ENCODE measurements at places on chromosomes 2 and 18. TPM values are rescaled to one million over a fixed set of nuclear protein-coding genes. Genes with fewer than 3 reads are reported as not detected.
A peak's percentile ranks its signal among the peaks of the same experiment; 100 is the strongest.

GAD1 gene
- 1.1 TPM for total RNA-seq

TXNDC2 gene
- total RNA-seq, result not detected

GREB1 gene
- total RNA-seq, result 0.60 TPM

CXCR4 gene
- 3.6 TPM for total RNA-seq

DNA sequence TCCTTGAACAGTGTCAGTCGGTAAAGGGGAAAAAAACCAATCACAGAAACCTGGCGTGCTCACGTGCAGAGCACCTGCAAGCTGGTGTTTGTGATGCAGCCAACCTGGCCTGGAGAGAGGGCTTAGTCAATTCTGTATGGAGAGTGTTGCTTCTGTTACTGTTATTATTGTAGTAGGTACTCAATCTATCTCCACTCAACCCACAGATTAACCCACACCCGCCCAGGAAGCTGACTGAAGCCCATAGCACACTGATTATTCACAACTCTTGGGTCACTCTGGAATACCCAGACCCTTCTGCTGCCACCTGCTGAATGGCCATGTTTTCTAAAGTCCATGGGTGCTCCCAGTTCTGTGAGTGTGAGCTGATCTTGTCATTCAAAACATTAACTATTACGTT, 53.9 kb downstream of the TNFRSF11A start:
- no peak for ATAC-seq

GRCh38 chr2:20447437-20448245, 767 bp downstream of the RHOB start:
- ATAC-seq, result peak; percentile 41

DNA sequence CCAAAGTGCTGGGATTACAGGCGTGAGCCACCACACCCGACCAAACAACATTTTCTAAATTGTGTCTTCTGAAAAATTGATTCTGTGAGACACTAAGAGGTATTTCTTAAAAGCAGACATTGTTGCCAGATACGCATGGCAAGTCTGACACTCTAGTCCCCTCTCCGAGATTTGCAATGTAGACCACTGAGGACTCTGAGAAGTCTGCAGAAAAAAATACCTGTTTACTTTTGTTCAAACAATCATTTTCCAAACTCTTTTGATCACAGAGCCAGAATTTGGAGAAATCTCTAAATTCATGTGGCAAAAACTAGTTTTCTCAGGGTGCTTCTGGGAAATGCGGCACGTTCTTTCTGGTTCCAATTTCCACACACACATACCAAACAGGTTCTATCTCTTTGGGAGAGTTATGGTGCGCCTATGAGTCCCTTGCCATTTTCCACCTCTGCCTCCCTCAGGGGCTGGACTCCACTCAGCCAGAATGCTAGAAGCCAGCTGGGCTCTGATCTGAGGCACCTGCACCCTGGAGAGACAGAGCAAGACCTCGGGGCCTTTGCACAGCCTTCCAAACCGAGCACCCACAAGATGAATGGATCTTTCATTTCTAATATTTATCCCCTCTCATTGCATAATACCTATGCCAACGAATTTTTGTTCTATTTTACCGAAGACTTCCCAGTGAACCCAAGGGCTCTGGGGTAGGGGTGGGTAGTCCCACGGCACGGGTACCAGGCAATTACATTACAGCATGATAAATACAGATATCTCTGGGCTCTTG, 152.7 kb downstream of the MYCN start:
- ATAC-seq, result no peak

- no peak for ATAC-seq
Measured at GRCh38 chr2:239595726-239596125, 194.9 kb upstream of the HDAC4 start.

DNA sequence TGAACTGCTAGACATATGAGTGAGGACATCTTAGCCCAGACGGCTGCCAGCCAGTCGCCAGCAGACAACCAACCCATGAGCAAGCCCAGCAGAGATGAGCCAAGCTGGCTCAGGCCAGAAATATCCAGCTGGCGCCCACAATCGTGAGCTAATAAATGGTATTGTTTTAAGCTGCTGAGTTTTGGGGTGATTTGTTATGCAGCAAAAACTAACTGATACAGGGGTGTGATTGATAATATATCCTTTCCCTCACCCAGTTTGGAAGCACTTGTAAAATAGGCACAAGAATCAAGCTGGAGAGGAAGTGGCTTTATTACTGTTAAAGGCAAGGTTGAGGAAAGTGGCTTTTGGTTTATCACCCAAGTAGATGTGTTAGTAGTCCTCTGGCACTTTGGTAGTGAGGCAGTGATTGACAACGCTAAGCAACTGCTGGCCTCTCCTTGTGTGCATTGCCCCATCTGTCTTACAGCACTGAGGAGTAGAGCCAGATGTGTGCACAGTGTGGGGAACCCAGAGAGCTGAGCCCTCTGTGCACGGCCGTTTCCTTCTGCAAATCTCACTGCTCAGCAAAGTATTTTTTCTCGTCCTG, 110.1 kb downstream of the MYO1B start:
- ATAC-seq, result no peak

DNA sequence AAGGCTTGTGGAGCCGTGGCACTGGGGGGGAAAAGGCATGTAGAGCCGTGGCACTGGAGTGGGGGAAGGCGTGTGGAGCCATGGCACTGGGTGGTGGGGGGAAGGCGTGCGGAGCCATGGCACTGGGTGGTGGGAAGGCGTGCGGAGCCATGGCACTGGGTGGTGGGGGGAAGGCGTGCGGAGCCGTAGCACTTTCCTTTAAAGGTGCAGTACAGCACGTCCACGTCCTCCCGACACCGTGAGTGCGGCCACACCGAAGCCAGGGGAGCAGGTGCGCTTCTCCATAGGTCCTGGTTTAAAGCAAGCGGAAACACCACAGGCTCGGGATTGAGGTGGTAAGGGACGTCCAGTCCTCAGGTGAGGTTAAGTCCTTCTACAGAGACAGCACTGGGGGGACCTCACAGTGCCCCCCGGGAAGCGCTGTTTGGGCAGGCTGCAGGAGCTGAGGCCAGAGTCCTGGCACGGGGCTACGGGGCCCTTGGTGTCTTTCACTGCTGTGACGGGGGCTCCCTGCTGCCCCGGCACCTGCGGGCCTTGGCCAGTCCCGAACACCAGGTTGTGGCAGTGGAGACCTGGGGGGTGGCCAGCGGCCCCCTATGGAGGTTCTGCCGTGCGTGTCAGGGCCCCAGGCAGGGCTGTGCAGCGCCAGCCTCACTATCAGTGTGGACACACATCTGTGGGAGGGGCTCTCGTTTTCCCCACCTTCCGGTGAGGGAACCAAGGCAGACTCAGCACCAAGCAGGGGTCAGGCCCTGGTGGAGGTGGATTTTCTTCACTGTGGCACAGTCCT, 93.0 kb upstream of the CTDP1 start:
- ATAC-seq, result no peak

- no peak for ATAC-seq
Measured at GRCh38 chr2:9018534-9018933, 15.1 kb upstream of the MBOAT2 start.

GRCh38 chr18:79522451-79523205, 126.9 kb downstream of the NFATC1 start:
- no peak for ATAC-seq

DNA sequence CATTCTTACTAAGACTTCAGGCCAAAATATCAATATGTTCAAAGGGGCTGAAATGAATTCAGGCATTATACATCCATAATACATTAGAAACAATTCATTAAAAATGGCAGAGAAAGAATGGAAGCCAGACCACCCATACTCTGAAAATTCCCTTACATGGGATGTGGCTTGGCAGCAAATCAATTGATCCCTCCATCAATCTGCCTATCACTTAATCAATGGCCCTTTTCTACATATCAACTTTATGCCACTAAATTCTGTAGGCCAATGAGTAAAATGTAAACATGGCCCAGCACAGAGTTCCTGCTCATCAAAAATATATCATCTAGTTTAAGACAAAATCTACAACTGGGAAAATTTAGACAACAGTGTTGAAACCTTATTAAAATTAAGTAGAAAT, 41.8 kb upstream of the SLC14A2 start:
- no peak for ATAC-seq

GRCh38 chr2:40027968-40028367, 248.9 kb upstream of the THUMPD2 start:
- ATAC-seq, result no peak

DNA sequence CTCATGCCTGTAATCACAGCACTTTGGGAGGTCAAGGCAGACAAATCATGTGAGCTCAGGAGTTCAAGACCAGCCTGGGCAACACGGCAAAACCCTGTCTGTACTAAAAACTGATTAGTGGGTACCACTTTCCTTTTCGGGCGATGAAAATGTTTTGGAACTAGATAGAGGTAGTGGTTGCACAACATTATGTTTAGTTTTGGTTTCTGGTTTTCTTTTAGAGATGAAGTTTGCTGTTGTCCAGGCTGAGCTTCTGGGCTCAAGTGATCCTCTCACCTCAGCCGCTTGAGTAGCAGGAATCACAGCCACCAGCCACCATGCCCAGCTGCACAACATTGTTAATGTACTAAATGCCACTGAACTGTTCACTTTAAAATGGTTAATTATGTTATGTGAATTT, 27.6 kb downstream of the AAK1 start:
- ATAC-seq, result no peak

GRCh38 chr2:240760121-240760520, 59.9 kb downstream of the KIF1A start:
- no peak for ATAC-seq

- ATAC-seq, result no peak
Measured at GRCh38 chr18:49632588-49632987, 70.7 kb downstream of the LIPG start.

DNA sequence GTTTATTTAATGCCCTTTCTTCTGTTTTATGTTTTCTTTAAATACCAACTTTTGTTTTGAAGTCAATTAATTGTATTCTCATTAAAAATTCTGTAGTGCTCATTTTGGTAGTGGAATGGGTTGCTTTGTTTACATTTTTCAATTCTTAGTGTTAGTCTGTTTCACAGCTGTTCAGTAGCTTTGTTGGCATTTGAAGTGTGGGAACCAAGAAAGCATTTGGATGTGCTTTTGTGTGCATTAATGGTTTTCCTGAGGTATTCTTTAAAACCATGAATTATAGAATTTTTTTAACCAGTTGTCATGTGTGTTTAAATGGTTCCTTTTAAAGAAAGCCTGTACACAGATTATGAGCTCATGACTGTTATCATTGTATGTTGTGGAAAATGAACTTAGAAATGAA, 19.7 kb downstream of the MIB1 start:
- no peak for ATAC-seq

GRCh38 chr2:140506606-140507005, 1624.2 kb downstream of the LRP1B start:
- no peak for ATAC-seq

GRCh38 chr2:119223521-119224390, at the start of gene STEAP3:
STEAP3 (plus strand) TSS chr2:119223834; CDS start chr2:119231013, 7,179 bp downstream.
- peak; percentile 74 for ATAC-seq

DNA sequence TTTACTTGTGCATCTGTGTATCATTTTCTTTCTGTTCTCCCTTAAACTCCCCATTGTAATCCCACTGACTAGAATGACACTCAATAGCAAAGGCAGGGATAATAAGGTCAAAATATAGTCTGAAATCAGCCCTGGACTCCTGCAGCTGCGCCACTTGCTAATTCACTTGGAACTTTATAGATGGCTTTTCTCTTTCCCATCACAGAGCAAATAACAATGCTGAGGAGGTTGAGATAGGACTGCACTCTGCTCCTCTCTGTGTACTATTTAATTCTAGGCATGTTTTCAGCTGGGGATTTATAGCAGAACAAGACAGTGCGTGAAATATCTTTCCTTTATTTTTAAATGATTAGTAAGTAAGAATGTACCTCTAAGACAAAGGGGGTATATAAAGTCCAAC, 324.2 kb downstream of the LNPK start:
- ATAC-seq, result no peak

DNA sequence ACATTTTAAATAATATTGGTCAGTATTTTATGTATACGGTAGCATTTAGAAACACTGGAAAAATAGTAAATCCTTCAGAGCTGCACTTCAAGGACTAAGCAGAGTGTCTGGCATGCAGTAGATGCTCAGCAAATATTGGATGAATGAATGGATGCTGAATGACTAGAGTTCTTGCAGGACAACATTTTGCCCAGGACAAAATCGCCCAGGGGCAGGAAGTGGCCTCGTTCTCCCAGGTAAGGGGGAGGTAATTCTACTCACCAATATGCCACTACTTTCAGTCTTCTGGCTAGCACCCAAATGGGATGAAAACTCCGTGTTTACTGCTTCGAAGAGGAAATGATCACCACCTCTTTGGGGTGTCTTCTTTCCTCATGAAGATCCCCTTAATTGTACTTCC, 4.0 kb upstream of the DGUOK start:
- ATAC-seq, result no peak

GRCh38 chr2:30736461-30737325, 70.6 kb downstream of the CAPN13 start:
- peak; percentile 76 for ATAC-seq

All from esophagus mucosa (tissue), 1 donor.